ENCODE measurements at places on chromosomes 1 and 21.

DNA sequence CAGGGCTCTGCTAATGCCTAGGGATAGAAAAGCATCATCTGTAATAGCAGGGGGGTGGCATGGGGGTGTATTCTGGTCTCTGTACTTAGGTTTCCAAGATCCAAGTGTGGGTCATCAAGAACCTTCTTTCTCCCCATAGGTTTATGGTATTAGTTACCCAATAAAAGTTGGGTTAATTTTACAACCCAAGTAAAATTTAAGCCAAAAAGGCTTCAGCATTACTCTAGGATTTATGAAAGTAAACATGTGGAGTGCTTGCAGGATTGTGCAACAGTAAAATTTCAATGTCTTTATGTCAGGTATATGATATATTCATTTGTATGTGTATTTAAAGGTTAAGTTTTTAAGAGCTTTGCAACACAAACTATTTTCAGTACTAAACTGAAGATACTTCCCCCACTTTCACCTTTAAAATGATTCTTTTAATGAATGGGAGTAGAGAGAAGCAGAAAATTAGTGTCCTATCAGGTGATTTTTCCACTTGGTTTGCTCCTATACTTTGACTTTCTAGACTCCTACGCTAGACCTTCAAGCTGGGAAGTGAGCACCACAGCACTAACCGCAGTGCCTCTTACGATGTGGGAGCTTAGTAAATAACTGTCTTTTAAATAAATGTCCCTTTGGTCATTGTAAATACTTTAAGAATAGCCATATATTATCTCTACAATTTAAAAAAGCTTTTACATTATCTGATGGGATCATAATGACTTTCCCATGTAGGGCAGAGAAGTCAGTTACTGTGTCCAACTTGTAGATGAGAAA is 67.8 kb upstream of the UBE2U start:
- DNase-seq: no peak

DNA sequence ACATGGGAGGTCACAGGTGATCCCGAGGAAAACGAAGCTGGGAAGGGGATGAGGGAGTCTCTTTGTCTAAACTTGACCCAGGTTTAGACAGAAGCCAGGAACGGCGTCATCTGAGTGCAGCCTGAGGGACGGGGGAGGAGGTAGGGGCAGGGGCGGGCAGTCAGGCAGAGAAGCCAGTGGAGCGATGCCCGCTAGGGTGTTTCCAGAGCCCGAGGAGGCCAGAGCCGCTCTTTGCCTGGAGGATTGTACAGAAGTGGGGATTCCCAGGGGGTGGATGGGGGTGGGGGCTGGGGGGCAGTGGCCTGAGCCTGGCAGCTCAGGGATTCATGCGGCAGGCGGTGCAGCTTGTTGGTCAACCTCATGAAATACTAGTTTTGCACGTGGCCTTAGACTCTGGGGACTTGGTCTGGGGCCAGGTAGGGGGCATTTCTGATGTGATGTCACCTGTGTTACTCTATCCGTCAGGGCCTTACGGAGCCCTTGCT is 58.4 kb downstream of the VPS26C start:
- DNase-seq: no peak

DNA sequence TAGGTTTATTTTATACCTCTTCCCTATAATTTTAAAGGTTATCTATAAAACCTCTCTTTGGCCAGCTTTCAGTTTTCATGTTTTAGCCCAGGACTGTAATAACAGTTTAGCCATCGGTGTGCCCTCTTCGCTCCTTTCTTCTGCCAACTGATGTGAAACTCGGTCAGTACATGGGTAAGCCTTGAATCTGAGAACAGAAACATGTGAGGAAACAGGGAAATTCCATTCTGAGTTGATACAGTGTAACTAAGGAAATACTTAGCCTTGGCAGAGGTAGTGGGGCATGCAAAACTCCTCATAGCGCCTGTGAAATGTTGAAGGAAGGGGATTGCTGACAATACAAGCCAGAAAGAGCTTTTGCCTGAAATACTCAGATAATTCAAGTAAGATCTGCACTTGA is 465.2 kb downstream of the NCAM2 start:
- no peak for DNase-seq

- DNase-seq: no peak
Measured at GRCh38 chr1:198113342-198113750, 43.5 kb upstream of the NEK7 start.

Data from Jurkat, Clone E6-1 (cell line).